ENCODE measurements at places on chromosomes 5 and 9. TPM values are rescaled to one million over a fixed set of nuclear protein-coding genes. Genes with fewer than 3 reads are reported as not detected.

GRCh38 chr5:136206361-136206760 lies 13.4 kb upstream of the SMIM32 start:
- DNase-seq, result no peak

DNA sequence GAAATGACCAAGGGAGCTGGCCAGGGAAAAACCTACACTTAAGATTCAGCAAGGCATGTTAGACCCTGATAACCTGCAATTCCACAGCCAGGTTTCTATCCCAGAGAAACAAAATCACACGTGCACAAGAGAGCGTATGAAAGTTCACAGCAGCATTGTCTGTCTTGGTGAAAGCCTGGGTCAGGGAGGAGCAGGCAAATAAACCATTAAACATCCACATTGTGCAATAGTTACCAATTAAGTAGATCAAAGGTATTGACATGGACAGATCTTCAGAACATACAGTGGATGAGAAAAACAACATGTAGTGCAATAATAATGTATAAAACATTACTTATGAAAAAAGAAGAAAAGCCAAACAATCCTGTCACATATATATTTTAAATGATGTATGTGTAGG lies 15.9 kb upstream of the GPX3 start:
- DNase-seq, result no peak

The GABRG2 gene
- not detected for total RNA-seq

DNA sequence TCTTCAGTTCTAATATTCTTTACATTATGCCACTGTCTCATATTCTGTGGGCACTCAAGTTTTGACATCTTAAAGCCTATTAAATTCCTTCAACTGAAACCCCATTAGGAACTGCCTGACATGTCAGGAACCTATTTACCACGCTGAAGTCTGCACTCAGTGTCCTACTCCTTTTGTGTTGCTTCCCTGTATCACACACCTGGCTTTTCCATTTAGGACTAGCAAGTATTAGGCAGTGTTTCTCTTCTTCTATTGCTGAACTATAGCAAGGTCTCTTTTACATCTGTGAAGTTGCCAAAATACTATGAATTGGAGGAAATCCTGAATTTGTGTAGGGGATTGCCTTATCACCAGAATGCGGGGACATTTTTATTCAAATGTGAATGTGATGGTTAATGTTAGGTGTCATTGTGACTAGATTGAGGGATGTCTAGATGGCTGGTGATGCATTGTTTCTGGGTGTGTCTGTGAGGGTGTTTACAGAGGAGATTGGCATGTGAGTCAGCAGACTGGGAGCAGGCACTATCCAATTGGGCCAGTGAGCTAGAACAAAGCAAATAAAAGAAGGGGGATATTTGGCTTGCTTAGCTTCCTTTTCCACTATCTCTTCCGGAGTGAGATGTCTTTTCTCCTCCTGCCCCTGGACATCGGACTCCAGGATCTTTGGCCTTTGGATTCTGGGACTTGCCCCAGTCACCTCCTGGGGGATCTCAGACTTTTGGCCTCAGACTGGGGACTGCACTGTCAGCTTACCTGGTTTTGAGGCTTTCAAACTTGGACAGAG lies 21.2 kb upstream of the VCAN start:
- no peak for DNase-seq

The CCL27 gene
- not detected for total RNA-seq

The IFNA2 gene
- not detected for total RNA-seq

DNA sequence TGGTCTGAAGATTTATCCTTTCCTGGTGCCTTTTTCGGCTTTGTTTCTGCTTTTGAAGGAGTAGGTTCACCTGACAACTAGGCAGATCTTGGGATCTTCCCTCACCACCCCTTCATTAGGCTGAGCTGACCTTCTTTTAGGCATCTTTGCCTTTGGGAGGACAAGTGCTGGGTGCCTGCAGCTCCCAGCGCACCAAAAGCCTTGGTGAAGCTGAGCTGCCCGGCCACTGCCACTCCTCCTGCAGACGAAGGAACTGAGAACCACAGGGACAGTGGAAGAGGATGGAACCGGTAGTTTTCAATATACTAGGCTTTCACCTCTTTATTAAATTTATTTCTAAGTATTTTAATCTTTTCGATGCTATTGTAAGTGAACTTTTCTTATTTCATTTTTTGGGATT lies 16.8 kb upstream of the MARCOL start:
- DNase-seq, result no peak

The GAPVD1 gene
- 45.7 TPM for total RNA-seq

- no peak for DNase-seq
Measured at GRCh38 chr9:114090798-114091197, 8.3 kb downstream of the KIF12 start.

DNA sequence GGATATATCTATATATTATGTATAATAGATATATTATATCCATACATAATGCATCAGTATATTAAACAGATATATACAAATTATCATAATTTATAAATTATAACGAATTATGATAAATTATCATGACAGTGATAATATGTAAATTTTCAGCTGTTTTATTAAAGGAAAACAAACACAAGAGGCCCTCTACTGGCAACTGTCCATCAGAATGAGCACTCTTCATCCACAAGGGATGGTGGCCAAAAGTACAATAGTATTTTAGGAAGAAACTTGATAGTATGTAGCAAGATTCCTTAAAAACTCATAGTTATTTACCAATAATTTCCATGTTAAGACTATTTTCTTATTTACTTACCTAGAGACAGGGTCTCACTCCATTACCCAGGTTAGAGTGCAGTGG lies 113.3 kb upstream of the LPAR1 start:
- DNase-seq, result no peak

GRCh38 chr9:134438195-134438788 lies 112.0 kb downstream of the RXRA start:
- no peak for DNase-seq

DNA sequence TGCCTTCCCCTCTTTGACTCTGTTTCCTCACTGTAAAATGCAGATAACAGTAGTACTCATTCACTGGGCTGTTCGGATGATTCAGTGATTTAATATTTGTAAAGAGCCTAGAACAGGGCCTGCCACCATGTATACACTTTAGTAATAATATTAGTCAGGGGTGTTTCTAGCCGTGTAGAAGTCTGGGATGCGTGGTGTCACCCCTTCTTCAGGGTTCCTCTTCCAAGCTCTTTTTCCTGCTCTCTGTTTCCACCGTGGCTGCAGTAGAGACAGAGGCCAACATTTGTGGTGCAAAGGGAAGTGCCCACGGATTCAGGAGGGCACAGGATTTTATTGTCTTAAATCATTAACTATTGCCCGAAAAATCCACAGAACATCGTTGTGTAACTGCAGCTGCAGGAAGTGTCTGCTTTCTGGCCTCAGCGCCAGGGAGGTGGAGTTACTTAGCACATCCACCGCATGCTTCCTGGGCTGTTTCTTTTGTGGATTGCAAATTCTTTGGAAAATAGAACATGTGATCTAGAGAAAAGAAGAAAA lies 61.7 kb downstream of the TRIO start:
- DNase-seq, result no peak

The SPATA9 gene
- total RNA-seq, result not detected

The TRPM3 gene
- not detected for total RNA-seq

DNA sequence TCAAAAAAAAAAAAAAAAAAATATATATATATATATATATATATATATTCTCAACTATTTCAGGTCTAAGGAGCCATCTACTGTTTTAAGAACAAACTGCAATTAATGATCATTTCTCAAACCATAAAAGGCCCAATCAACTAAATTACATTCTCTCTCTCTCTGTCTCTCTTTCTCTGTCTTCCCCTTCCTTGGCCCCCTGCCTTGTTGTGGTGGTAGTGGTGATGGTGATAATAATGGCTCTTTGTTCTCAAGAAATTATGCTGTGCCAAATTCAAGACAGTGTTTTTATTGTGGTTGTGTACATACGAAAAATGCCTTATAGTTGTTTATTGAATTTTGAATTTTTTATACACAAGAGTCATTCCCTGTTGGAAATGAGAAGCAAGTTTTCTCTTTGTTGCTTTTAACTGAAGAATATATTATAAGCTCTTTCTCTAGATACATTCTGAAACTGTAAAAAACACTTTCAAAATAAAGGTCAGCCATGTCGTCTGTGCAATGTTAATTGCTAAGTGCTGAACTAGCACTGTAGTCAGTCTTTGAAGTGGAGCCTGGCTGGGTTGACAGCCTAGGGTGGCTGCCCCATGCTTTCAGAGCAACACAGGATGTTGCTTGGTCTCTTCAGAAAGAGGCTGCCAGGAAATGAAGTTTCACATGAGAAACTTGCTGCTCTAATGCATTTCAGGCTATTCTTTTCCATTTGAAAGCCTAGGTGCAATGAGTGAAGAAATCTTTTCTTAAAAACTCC lies 96.0 kb downstream of the HINT1 start:
- DNase-seq, result no peak

GRCh38 chr9:131358556-131358955 lies 35.3 kb upstream of the PRRC2B start:
- DNase-seq, result no peak

DNA sequence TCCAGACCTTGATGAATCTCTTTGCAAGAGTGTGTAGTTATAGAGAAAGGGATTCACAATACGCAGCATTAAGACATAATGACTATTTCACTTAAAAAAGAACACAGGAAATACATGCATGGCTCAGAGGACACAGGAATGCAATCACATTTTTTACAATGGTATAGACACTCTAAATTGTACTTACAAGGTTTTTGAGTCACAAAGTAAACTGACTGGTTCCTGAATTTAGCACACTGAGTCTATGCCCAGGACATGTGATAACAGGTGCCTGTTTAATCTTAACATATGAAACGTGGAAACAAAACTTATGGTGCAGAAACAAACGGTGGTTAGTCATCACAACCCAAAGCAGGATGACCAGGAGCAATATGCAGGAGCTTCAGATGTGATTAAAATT lies 6.7 kb downstream of the EPB41L4A start:
- DNase-seq, result peak; percentile 23

DNA sequence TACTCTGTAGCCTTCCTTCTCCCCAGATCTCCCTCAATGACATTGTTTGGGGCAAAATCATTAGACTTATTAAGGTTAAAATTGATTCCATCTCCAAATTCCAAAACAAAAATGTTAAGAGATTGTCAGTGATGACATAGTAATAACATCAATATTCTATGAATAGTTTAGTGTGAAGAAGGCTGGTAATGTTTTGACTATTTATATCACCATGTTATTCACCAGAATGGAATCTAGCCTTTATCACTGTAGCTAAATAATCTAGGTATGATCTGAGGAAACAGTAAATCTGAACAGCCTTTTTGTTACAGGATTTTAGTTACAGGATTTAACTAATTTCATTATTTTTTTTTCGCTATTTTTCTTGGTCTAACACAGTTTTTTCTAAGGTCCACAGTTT lies 929 bp upstream of the PLPP6 start:
- DNase-seq, result no peak

The TLE4 gene
- 45.7 TPM for total RNA-seq

GRCh38 chr5:163408311-163408923 lies 29.0 kb upstream of the CCNG1 start:
- DNase-seq, result peak; percentile 22

DNA sequence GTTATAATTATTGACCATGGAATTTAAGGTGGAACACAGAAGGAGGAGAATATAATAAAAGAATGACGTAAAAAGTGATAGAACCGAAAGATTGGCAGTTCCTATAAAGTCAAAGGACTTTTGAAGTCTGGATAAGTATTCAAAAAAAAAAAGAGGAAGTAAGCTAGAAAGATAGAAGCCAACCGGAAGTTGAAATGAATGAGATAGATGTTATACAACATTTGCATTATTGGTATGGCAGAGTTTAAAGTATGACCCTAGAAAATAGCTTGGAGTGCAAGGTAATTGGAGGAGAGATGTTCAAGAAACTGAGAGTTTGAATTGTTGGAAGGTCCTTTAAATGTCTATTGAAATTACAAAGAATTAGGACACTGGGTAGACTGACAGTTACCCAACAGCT lies 293.6 kb downstream of the FER start:
- DNase-seq, result no peak

DNA sequence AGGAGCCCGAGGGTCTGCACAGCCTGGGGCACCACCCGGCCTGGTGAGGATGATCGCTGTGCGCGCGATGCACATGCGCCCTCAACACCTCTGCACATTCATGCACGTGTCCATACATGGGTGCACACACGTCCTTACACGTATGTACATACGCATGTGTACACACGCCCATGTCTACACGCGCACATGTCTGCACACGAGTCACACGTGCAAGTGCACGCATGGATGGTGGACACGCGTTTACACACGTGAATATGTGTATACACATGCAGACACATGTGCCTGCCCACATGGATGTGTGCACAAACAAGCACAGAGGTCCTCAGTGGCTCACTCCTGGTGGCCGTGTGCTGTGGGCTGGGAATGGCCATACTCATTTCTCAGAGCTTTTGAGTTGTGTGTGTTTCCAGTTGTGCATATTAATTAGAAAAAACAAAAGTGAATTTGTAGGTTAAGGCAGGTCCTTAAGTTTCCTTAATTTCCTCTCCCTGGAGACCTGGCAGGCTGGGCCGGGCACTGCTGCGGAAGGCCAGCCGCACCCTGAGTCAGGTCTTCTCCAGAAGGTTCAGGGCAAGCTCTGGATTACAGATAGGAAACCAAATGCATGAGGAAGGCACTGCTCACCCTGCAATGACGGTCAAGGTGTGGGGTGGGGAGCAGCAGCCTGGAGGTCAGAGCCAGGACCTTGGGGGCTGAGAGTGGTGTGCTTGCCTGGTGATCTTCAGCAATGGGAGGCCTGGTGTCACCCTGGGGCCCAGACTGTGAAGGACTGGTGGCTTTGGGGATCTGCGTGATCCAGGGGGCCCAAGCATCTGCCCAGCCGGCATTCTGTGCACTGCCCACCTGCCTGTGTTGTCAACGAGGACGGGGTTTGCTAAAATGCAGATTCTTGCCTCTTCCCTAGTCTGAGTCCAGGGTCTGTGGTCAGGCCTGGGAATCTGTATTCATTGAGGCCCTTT lies 1.3 kb upstream of the RNU6ATAC start:
- DNase-seq, result no peak

DNA sequence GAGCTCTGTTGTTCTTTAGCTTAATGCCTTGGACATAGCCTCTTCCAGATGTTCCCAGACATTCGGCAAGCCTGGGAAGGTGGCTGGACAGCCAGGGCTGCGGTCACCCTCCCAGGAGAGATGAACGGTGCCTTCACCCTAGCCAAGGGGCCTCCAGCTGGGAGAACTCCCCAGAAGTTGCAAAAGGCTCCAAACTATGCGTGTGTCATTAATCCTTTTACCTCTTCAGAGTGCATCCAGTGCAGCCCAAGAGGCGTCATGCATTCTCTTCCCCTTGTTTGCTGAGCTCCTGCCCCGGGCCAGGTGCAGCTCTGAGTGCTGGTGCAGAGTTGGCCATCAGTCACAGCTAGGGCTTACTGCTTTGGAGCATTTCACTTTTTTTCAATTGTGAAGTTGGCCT lies 22.8 kb downstream of the HMCN2 start:
- no peak for DNase-seq

The ARL14EPL gene
- not detected for total RNA-seq

GRCh38 chr5:57429513-57430120 lies 53.0 kb downstream of the ACTBL2 start:
- no peak for DNase-seq

DNA sequence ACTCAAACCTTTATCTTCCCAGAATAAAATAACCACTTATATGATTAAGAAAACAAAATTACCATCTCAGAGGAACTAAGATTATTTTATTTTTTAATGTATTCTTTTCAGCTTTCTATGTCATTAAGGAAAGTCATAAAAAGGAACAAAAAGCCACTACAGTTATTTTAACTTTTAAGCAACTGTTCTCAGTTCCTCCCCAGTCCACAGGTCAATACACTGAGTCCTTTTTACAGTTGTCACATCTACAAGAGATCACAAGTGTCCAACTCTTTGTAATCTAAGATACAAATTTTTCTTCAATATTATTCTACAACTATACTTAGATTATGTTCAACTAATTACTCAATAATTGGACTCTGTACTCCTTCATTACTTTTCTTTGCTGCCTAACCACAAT lies 782.8 kb upstream of the ACO1 start:
- no peak for DNase-seq

- no peak for DNase-seq
Measured at GRCh38 chr9:107980984-107981383, 491.4 kb upstream of the KLF4 start.

All from glomerular endothelial cell (primary cell).